ENCODE measurements at places on chromosomes 2 and 18.

GRCh38 chr2:226890286-226890685 is 54.4 kb downstream of the RHBDD1 start:
- no peak for DNase-seq

- no peak for DNase-seq
Measured at GRCh38 chr2:32290000-32290339, 12.3 kb downstream of the YIPF4 start.

GRCh38 chr2:84283506-84283905 is 175.6 kb downstream of the SUCLG1 start:
- no peak for DNase-seq

DNA sequence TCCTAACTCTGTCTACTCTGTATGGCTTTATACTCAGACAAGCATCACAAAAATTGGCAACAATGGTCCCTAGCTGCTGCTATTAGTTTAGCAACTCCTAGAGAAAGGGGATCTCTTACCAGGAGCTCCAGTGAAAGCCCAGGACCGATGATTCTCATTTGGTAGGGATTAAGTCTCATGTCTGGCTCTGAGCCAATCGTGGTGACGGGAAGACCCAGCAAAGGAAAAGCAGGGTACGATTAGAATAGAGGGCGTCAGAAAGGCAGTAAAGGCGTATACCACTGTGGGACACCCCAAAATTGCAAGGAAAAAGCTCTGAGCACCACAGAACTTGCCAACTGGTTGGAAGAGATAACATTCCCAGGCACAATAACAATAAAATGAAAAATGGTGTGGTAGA is 129.5 kb downstream of the MTCL1 start:
- DNase-seq = no peak

DNA sequence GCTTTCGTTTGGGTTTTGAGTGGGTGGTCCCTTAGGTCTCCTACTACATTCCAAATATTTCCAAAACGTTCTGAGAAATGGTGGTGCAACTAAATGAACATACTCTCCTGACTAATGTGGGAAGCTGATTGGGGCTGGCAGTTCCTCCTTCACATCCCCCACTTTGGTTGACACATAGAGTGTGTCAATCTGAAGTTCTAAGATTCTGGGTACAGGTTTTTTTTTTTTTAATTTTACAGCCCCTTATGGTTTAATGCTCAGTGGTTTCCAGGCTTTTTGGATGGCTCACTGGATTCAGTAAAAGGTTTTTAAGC is 58.4 kb upstream of the ITGB6 start:
- DNase-seq = no peak
